GF-D8 (cell line): ENCODE measurements at places on chromosomes 16 and 17.
A peak's percentile ranks its signal among the peaks of the same experiment; 100 is the strongest.

- no peak for DNase-seq
These were observed 6.8 kb upstream of the CCL3L1 start for GRCh38 chr17:36203335-36203734.

DNA sequence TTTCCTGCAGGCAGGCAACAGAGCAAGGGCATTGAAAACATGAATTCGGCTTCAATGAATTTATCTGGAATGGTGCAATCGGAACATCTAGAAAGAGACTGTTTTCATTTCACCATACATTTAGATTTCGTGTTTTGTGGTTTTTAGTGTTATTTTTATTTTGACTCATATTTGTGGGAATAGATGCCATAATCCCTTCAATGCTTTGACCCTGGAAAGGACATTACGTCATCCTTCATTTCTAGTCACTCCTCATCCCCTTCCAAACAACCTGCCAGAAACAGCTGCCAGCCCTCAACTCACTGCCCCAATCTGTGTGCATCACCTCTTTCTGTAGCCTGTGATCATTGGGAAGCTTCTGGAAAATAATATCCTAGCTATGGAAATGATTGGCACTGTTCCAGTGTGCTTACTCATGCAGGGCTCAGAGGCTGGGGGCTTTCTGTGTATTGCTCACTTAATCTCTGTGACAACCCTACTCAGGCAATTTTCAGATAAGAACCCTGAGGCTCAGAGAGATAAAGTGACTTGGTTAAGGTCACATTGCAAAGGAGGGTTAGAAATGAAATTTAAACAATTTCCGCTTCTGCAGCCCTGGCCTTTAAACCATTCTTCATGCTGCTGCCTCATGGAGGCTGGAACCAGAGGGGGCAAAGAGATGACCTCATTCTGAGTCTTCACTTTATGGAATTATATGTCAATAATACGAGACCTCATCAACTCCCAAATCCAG is 9.5 kb upstream of the KSR1 start:
- DNase-seq, result no peak

DNA sequence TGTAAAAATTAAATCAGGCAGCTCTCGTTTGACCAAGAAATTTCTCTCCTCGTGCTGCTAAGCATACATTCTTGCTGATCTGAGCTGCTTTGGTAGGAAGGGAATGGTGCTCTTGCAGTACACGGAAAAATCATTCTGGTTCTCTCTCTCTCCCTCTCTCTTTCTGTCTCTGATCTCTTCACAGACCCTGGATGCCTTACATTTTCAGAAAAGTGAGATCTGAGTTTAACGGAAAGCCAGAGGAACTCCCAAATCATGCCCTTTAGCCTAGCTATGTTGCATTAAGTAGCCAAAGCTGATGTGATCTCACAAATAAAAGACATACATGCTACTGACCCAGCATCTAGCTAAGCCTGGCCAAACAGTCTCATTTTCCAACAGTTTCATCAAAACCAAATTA is 4.0 kb downstream of the CA10 start:
- DNase-seq, result no peak

- DNase-seq, result no peak
These were observed 145.6 kb downstream of the ANKFN1 start for GRCh38 chr17:56298846-56299245.

DNA sequence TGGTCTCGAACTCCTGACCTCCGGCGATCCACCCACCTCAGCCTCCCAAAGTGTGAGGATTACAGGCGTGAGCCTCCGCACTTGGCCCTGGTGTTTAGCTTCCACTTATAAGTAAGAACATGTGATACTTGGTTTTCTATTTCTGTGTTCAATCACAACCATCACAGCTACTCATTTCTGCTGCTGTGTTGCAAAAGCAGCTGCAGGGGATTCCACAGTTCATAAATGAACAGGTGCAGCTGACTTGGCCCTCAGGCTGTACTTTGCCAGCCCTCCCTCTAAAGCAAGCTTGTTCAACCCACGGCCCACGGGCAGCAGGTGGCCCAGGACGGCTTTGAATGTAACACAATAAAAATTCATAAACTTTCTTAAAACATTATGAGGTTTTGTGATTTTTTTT is 79.2 kb downstream of the SLC39A11 start:
- peak; percentile 7 for DNase-seq

GRCh38 chr17:14334276-14334840 is 33.5 kb downstream of the HS3ST3B1 start:
- DNase-seq, result no peak

DNA sequence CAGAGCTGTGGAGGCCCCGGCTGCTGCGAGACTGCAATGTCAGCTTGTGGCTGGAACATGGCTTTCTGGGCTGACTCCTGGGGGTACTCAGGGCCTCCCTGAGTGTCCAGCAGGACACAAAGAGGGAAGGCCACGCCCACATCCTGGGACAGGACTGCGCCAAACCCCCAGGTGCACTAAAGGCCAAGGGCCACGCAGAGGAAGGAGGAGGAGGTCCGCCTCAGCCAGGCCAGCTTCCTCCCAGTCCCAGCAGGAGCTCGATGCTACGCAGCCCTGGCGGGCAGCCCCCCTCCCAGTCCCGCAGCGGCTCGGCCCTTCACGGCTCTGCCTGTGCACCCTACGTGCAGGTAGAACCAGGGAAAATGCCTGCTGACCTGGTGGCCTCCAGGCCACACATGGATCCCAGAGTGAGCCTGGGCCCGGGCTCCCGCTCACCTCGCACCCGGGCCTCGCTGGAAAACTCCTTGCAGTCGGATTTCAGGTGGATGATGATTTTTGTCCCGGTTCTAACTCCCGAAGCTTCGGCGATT is 21.2 kb downstream of the DNASE1 start:
- no peak for DNase-seq

- no peak for DNase-seq
These were observed 1.3 kb upstream of the SUZ12 start for GRCh38 chr17:31935512-31935911.
